ENCODE measurements at places on chromosomes 6 and 20. TPM values are rescaled to one million over a fixed set of nuclear protein-coding genes. Genes with fewer than 3 reads are reported as not detected.

GRCh38 chr6:112526594-112526993, 179.5 kb downstream of the RFPL4B start:
- DNase-seq = no peak
- H3K4me1 ChIP-seq = no peaks in the 10 kb centered on the region
- H3K4me3 ChIP-seq = no peak overlapping the region
- no peak overlapping the region for H3K27ac ChIP-seq

- H3K27me3 ChIP-seq = peaks cover 56% of the 10 kb centered on the region
- no peak overlapping the region for H3K27ac ChIP-seq
- no peak for DNase-seq
- no peak overlapping the region for H3K4me3 ChIP-seq
- H3K36me3 ChIP-seq = no peaks in the 10 kb centered on the region
- peaks cover 5% of the 10 kb centered on the region for H3K4me1 ChIP-seq
Measured at GRCh38 chr20:63060057-63060991, 53.6 kb upstream of the BHLHE23 start.

DNA sequence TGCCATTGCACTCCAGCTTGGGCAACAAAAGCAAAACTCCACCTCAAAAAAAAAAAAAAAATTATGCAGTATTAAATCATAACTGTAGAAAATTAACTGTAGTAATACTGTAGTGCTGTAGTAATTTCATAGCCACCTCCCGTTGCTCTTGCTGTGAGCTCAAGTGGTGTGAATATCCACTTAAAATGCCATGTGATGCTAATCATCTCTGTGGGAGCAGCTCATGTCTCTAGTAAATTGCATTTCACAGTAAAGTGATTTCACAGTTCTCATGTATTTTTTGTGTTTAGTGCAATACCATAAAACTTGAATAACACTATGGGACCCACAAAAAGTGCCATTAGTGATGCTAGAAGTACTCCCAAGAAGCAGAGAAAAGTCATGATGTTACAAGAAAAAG, 14.4 kb upstream of the FAM217A start:
- no peak overlapping the region for H3K4me3 ChIP-seq
- DNase-seq = no peak
- H3K36me3 ChIP-seq = no peaks in the 10 kb centered on the region
- H3K27me3 ChIP-seq = no peaks in the 10 kb centered on the region
- H3K4me1 ChIP-seq = no peaks in the 10 kb centered on the region

GRCh38 chr6:142845624-142846458, 99.1 kb downstream of the HIVEP2 start:
- no peaks in the 10 kb centered on the region for H3K27me3 ChIP-seq
- DNase-seq = peak; percentile 96
- H3K4me1 ChIP-seq = peaks cover 86% of the 10 kb centered on the region
- peak overlapping the region; percentile 89 for H3K27ac ChIP-seq

- H3K4me3 ChIP-seq = no peak overlapping the region
- peaks cover 95% of the 10 kb centered on the region for H3K4me1 ChIP-seq
- no peak overlapping the region for H3K27ac ChIP-seq
- DNase-seq = no peak
- no peaks in the 10 kb centered on the region for H3K36me3 ChIP-seq
- H3K27me3 ChIP-seq = no peaks in the 10 kb centered on the region
Measured at GRCh38 chr20:37520419-37520955, 563 bp upstream of the NNAT start.

DUSP15 gene
- 2.3 TPM for total RNA-seq

LPIN3 gene
- 14.9 TPM for total RNA-seq

FGD2 gene
- 1.4 TPM for total RNA-seq

All from heart left ventricle (tissue), 16 donors.